Natural killer cell treated with Interleukin-12 subunit alpha and Interleukin-12 subunit beta and Interleukin-15 and Interleukin-18, amount 100 ng/mL, for 72 hours (primary cell): ENCODE measurements at places on chromosomes 4 and X.

DNA sequence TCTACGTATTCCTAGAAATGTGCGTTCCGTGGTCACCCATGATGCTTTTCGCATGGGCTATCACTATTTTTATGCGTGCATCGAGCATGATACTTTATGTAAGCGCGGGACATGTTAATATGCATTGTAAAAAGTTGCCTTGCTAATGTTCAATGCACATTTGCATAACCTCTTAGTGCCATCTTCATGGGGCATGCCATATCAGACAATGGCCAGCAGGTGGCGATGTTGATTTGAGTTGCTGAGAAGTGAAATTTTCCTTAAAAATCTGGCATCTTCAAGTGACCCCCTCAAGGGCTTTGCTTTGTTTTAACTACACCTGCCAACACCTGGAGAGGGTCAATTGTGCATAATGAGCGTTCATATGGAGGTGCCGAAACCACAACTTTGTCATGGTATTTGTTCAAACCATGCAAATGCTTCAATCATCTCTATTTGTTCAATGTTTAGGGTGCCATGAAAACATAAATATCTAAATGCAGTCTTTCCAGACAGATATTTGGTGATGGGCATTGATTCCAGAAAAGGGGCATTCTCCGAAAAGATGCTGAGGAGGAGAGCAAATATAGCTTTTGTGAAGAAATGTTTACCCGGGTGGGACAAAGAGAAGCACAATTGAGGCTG lies 833.9 kb upstream of the PRKX start:
- peak; percentile 62 for DNase-seq

DNA sequence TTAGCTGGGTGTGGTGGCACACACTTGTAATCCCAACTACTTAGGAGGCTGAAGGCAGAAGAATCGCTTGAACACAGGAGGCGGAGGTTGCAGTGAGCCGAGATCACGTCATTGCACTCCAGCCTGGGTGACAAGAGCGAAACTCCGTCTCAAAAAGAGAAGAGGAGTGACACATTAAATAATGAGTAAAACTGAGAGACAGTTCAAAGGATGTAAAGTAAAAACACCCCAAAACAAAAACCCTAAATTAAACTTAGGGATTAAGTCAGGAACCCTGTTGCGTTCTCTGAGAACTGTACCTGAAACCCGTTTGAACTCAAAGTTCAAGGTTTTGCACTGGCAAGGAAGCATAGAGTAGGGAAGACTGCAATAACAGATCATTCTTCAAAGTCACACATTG lies 141.7 kb downstream of the BRWD3 start:
- DNase-seq: no peak

DNA sequence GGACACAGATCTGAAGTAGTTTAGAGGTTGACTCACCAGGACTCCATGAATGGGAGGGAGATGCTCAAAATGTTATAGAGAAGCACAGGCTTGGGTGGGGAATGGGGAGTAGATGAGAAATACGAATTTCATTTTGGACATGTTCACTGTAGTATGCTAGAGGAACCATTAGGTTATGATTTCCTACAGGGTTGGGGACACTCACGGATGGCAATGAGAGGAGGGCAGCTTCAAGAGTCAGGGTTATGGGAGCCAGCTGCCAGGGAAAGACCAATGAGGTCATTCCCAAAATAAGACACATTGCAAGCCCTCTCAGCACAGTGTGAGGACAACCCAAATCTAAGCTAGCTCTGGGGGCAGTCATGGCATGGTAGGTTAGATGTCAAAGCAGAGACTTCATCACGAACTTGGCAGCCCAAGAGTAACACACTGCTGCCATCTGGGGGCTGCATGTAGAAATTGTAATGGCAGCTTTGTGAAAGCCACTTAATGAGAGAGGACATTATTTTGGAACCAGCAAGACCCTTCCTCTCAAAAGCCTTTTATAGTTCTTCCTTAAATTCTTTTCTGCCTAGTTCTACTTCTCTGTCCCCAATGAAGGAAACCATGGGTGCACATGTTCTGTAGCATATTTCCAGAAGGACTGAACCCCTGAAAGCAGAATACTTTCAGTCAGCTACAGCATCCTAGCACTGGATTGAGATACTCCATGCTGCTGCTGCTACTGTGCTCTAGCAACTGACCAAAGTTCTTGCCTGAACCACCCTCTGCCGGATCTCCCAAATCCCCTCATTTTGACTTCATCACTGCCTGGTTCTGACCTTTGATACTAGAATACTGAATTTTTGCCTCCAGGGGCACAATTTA lies 16.2 kb upstream of the ZCCHC12 start:
- no peak for DNase-seq

DNA sequence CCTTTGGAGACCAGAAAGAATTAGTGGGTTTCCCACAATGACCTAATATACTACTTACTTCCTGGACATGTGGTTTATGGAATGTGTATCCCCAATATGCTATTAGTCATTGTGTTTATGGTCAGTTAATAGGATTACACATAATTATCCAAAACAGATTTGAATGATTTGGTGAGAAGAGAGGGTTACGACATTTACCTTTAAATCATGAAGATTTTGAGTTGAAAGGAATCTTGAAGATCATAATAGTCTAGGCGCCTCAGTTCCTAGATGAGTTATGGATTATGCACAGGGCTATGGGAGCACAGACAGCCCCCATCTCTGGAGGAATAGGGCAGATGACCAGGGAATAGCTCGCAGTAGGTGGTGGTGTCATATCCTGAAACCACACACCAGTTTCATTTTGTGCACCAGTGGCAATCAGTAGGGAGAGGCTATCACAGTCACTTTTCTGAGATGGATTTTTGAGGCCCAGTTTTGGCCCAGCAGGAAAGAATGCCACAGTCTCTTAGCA lies 61.3 kb downstream of the SEPTIN11 start:
- no peak for DNase-seq

GRCh38 chr4:30617836-30618235 lies 102.3 kb upstream of the PCDH7 start:
- DNase-seq: no peak
